Epithelial cell of esophagus (primary cell): ENCODE measurements at places on chromosomes 13 and 19.
A peak's percentile ranks its signal among the peaks of the same experiment; 100 is the strongest.

DNA sequence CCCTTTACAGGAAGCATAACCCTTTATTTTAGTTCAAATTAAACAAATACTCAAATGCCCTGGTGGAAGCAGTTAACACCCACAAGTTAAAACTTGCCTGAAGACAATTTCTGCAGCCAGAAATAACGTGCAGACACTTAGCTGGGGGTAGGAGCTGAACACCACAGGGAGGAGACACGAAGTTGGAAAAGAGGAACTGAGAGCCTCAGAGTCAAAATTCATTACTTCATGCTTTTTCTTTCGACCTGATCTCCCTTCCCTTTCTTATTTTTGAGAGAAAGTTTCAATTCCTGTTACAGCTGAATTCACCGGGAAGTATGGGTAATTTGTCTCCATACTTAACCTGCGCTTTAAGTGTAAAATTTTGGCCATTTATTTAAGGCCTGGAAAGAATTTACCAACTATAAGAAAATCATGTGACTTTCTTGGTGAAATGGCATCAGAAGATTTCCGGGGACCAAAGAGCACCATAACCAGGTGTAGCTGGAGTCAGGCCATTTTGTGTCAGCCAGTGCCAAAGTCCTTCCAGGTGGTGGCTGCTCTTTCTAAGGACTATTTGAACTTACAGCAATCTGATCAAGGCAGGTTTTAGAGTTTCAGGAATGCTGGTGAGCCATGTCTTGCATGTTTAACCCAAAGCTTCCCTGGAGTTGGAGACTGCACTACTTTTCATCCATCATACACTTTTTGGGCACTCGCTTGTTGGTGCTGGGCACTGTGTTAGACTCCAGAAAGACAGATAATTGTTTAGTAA lies 46.5 kb upstream of the RCBTB2 start:
- peak; percentile 51 for DNase-seq

DNA sequence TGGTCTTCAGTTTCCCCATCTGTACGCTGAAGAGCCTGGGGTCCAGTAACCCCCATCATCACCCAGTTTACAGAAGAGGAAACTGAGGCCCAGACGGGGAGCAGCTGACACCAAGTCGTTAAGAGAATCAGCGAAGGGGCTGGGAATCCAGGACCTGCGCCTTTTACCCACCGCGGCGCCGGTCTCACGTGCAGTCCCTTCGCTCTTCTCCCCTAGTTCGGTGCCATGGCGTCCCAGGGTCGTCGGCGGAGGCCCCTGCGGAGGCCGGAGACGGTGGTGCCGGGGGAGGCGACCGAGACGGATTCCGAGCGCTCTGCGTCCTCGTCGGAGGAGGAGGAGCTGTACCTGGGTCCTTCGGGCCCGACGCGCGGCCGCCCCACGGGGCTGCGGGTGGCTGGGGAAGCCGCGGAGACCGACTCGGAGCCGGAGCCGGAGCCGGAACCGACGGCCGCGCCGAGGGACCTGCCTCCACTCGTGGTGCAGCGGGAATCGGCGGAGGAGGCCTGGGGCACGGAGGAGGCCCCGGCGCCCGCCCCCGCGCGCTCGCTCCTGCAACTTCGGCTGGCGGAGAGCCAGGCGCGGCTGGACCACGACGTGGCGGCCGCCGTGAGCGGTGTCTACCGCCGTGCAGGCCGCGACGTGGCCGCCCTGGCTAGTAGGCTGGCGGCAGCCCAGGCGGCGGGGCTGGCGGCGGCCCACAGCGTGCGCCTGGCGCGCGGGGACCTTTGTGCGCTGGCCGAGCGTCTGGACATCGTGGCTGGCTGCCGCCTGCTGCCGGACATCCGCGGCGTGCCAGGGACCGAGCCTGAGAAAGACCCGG lies 698 bp downstream of the BLOC1S3 start:
- peak; percentile 45 for DNase-seq

GRCh38 chr13:93915269-93915809 lies 564.1 kb downstream of the DCT start:
- no peak for DNase-seq

- peak; percentile 3 for DNase-seq
These were observed 41.5 kb downstream of the ZNF682 start for GRCh38 chr19:19997656-19998268.

GRCh38 chr13:98890186-98890585 lies 87.7 kb downstream of the DOCK9 start:
- DNase-seq, result peak; percentile 98

GRCh38 chr19:18423258-18424020 lies 4.2 kb downstream of the SSBP4 start:
- no peak for DNase-seq

DNA sequence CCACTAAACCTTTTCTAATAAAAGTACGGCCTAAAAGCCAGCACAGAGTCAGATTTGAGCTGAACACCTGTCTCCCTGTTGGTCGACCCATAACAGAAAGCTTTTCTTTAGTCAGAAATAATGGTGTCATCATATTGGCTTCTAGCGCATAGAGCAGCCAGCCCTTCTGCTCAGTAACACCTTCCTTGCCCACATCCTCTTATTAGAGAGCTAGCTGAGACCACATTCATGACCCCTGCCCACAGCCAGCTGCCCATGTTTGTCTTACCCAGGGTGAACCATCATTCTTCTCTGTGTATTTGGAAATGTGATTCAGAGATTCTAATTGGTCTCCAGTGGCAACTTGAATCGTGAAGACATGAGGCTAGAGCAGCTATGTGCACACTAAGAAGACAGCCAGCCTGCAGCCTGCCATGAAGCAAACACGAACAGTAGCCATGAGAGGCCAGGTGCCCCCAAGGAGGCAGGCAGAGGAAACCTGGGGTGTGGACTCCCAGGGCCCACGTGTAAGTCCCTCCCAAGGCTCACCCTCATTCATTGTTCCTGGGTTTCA lies 82.3 kb upstream of the PDCD5 start:
- DNase-seq, result no peak

GRCh38 chr13:47472516-47472915 lies 528.6 kb downstream of the SUCLA2 start:
- no peak for DNase-seq

DNA sequence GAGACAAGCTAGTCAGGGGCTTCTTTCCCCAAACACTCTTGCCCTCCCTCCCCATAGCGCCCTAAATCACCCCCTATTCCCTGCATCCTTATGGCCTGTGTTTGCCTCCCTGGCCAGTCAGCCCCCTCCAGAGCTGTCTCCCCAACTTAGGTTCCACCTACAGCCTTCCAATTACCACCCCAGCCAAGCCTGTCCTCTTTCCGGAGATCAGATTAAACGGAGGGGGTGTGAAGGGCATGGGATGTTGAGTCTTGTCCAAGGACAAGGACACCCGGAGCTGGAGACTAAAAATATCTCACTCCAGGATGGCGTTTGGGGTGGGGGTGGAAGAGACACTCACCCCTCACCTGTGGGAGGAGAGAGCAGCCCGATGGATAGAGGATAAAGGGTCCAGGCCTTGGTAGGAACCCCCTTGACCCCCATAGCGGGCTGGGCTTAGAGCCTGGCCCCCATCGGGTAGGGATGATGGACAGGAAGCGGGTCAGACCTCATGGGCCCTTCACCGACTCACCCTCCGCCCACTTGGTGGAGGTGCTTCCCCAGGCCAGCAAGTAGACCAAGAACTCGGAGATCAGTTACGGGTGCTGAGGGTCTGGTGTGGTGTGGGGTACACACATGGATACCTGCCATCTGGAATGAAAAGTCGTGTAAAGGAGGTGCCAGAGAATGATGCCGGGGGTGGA lies 6.0 kb downstream of the ZNF865 start:
- DNase-seq, result no peak

DNA sequence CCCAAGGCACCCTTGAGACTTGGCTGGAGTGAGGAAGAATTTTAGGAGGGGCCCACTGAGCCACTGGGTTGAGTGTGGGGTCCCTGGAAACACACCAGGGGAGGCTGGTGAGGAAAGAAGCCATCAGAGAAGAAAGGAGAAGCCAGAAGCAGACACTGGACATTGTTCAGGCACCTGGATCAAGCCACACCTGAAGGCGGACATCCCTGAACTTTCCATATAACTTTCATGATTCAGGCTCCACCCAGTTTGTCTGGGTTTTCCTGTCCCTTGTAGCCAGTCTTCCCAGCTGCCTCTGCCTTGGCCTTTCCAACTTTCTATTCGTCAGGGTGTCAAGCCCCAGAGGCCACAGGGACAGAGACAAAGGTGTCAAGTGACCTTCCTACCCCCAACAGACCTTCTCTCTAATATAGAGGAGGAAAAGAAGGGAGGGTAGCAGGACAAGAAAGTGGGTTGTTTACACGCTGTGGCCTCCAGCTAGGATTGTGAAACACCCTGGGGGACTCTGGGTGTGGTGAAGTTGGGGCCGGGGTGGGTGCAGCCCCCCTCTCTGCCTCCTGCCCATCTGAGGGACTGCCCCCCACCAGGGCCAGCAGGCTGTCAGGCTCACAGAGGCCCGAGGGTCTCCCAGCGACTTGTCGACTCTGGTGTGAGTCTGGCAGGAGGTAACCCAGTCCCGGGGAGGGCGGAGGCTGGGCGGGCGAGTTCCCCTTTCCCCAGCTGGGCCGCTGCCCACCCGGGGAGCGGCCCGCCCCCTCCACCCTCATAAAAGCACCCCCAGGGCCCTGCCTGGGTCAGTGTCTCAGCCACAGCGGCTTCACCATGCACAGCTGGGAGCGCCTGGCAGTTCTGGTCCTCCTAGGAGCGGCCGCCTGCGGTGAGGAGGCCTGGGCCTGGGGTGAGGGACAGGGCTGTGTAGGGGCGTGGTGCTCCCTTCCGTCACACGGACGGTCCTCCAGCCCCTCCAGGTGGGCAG lies at the start of gene CFD:
Gene CFD, plus strand, starts transcription at position 797 of the 976 bp plus-strand sequence. Its CDS starts 26 bp downstream, at position 823.
- no peak for DNase-seq

DNA sequence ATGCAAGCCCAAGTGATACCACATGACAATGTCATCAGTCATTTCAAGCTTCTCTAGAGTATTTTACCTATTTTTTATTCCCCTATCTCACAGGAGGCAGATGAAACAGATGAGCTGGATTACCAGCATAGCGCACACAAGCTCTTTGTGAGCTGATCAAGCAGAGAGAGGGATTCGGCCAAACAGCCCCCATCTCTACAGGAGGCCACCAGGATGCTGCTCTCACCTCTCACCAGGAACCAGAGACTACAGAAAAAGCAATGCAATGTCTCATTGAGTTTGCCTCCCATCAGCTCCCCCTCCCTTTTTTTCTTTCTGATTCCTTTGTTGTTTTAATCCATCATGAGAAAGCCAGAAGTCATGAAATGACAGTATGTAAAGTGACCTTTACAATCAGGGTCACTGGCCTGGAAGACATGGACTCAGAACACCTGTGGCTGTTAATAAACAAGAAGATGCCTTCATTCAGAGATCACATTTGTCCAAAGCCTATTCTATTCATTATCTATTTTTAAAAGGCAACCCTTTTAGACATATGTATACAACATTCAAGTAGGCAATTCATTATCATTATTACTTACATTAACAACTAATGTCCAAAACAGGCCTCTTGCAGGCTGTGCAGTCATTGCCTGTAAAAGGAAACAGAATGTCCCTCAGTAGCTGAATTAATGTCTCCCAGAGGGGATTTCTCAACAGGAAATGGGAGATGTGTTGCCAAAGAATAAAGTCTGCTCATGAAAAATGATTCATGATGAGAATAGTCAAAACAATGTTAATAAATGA lies 656.6 kb downstream of the TBC1D4 start:
- peak; percentile 92 for DNase-seq

DNA sequence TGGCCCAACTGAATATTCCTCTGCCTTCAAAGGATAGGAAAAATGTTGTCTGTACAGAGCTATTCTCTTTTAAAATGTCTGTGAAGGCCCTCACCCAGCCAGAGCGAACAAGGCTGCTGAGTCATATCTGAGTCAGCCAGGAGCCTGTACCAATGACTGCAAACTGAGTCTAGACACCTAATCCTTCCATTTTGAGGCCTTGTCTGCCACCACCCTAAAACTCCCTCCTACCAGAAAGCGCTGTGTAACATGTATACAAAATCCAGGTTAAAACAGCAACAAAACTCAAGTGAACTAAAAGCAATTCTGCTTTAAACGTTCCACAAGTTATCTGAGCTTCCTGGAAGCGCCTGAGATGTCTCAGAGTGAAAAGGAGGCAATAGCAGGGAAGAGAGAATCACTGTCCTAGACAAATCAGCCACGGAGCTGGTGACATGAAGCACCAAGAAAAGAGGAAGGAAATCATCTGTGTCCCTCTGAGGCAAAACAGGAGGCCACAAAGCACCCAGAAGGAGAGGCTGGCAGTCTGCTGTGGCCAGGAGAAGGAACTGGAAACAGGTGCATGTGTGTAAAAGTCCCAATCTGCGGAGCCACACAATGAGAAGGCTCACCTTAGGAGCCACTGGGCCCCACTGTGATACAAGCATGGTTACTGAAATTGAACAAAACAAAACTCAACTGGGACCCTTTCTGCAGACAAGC lies 10.2 kb downstream of the DHRS12 start:
- peak; percentile 90 for DNase-seq

- no peak for DNase-seq
These were observed 472.7 kb downstream of the RFC3 start for GRCh38 chr13:34290661-34291060.

DNA sequence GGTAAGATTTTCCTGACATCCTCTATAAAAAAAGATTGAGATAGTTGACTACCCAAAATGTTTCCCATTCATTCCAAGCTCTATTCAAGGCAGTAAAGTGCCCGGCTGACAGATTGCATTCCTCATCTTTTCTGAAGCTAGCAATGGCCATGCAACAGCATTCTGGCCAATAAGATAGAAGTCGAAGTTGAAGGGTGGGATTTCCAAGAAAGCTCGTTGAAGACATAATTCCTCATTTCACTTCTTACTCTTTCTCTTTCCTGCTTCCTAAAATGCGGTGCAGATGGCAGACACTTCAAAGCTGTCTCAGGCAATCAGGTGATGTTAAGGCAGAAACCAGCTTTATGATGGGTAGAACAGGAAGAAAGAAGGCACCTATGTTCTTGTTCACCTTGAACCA lies 13.4 kb upstream of the ALOX5AP start:
- DNase-seq, result no peak

- DNase-seq, result peak; percentile 65
These were observed 5.7 kb downstream of the ATP4A start for GRCh38 chr19:35557539-35558399.

GRCh38 chr19:1307755-1308303 lies 22.2 kb downstream of the EFNA2 start:
- no peak for DNase-seq

GRCh38 chr13:41916173-41916954 lies 44.5 kb downstream of the VWA8 start:
- peak; percentile 66 for DNase-seq

DNA sequence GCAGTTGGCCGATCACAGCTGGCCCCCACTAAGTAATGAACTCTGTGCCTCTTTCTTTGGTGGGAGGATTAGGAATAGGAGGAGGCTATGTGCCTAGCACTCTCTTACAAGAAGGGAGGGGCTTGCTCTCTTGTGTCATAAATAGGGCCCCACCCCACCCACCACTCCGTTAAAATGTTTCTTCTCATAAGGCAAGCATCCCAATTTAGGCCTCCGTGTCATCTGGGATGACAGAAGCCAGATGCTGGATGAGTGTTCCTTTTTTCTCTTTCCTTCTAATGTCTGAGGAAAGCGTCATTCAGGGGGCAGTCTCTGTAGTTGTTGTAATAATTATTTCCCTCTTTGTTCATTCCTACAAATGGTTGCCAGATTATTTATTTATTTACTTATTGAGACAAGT lies at the start of gene LIPE:
Gene LIPE, minus strand, starts transcription at position 76 of the 400 bp plus-strand sequence. CDS start 239 bp downstream, outside the sequence.
- no peak for DNase-seq
